ENCODE measurements at places on chromosomes 1 and 21. TPM values are rescaled to one million over a fixed set of nuclear protein-coding genes. Genes with fewer than 3 reads are reported as not detected.
A peak's percentile ranks its signal among the peaks of the same experiment; 100 is the strongest.

Gene OR6K3
- polyA plus RNA-seq, result not detected

DNA sequence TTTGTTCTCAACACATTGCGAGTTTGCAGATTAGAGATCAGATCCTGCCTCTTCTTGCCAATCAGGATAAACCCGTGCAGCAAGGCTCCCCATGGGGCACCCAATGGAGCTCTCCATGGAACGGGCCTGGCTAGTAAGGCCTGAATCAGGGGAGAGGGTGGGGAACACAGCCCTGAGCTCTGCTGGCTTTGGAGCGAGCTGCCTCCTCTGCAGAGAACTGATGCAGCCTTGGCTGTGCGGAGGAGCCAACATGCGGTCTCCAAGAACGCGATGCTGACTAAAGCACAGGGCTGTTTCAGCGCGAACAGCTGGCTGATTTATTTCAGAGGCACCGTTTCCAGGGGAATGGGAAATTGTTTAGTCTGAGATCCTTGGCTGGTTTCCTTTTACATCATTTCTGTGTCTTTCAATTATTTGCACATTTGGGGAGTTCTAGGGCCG lies 139.7 kb downstream of the TSEN15 start:
- peak; percentile 84 for DNase-seq

DNA sequence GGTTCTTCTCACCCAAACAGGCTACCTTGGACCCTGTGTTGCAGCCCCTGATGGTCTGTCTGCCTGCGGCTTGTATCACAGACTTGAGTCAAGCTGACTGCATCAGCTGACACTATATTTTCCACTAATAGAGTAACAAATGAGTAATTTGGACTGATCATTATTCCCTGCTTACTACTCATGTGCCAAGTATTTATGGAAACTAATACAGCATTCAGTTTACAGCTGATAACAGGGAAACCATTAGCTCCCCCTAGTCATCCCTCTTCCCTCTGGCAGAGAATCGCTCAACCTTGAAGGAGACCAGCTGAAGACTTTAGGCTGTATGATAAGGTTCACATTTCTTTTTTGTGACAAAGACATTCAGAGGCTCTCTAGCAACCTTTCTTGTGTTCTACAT lies 116.6 kb upstream of the SYT6 start:
- DNase-seq, result no peak

Gene CLCA4
- polyA plus RNA-seq, result not detected

GRCh38 chr1:99062192-99062591 lies 57.5 kb upstream of the PLPPR5 start:
- DNase-seq, result no peak

Gene GPR37L1
- not detected for polyA plus RNA-seq

Gene PIK3R3
- 9.7 TPM for polyA plus RNA-seq

- DNase-seq, result peak; percentile 81
These were observed 33.4 kb upstream of the XPR1 start for GRCh38 chr1:180598333-180598974.

GRCh38 chr21:28444557-28444956 lies 548.1 kb downstream of the LTN1 start:
- no peak for DNase-seq

- DNase-seq, result no peak
These were observed 17.0 kb downstream of the MX2 start for GRCh38 chr21:41378849-41379248.

Gene SLC1A7
- 1.0 TPM for polyA plus RNA-seq

GRCh38 chr1:119554183-119554582 lies 47.2 kb downstream of the HSD3B1 start:
- DNase-seq, result no peak

GRCh38 chr1:228317891-228318810 lies 88.5 kb downstream of the TRIM11 start:
- no peak for DNase-seq

Gene GPA33
- not detected for polyA plus RNA-seq

- no peak for DNase-seq
These were observed 11.9 kb downstream of the LGALS8 start for GRCh38 chr1:236535662-236536161.

DNA sequence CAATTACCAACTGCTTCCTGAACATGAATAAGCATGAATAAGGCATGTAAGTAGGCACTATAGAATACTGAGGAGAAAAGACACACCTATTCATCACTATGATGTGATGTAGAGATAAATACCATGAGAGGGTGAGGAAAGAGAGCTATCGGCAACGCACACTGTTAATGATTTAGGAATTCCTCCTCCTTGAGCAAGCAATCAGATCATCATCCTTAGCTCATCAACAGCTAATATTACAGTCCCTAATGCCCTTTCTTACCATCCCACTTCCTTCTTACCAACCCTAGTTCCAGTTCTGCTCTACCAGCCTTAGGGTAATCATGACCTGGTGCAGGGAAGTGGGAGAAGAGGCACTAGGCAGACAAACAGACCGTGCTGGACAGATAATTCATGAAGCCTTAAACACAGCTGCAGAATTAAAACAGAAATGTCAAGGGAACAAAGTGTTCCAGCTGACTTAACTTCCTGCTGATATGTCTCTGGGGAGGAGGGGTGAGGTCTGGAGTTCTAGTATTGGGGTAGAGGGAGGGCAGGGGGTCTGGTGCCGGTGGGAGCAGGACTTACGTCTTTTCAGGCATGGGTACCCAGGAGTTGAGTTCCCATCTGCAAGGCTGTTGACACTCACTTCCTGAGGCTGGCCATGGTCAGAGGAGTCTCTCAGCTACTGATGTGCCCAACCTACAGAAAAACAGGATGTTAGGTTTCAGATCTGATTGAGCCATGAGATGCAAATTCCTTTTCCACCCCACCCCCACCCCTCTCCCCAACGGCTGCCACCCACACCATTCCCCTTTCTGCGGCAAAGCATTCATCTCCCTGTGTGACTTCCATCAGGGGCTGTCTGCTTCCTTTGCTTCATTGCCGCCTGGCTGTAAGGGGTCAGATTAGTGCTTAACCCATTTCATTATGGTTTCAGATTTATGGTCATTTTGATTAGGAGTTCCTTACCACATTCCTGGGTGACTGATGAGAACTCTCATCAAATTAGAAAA lies 12.6 kb upstream of the RCSD1 start:
- DNase-seq, result peak; percentile 76

GRCh38 chr1:152983743-152984142 lies at the start of gene SPRR1A:
TSS of gene SPRR1A (plus strand) at chr1:152984081. CDS start at chr1:152985231, 1,150 bp downstream.
- DNase-seq, result no peak

GRCh38 chr1:153248176-153248879 lies 11.2 kb upstream of the LORICRIN start:
- no peak for DNase-seq

DNA sequence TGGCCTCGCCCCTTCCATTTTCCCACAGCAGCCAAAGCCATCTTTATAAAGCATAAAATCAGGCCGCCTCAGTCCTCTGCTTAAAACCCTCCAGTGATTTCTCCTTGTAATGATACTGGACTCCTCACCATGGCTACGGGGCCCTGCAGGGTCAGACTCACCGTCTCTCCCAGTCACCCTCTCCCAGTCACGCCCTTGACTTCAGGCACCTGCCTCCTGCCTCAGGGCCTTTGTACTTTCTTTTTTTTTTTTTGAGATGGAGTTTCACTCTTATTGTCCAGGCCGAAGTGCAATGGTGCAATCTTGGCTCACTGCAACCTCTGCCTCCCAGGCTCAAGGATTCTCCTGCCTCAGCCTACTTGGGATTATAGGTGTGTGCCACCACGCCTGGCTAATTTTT lies 47.8 kb downstream of the PIK3CD start:
- DNase-seq, result no peak

DNA sequence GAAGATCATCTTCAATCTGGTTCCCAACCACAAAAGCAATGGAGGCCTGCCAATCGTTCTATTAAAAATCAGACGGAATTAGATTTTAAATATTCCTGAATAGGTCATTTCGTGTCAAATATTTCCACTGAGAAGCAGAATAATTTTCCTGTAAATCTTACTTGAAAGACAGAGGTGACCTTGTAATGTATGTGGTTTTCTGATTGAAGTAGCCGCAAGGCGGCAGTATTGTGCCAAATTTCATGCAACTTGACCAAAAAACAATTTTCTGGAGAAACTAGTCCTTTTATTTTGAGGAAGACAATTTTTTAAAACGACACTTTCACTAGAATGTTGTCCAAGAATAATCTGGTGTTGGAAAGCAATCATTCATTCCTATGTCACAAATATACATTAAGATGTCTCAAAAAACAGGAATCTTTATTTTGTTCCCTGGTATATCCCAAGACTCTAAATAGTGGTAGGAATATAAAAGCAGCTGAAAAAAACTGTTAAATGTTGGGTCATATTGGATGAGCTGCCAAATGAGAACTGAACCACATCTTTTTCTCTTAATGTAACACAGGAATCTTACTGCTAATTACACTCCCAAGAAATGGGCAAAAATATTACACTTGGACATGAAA lies 33.6 kb downstream of the SPAG17 start:
- DNase-seq, result peak; percentile 67

DNA sequence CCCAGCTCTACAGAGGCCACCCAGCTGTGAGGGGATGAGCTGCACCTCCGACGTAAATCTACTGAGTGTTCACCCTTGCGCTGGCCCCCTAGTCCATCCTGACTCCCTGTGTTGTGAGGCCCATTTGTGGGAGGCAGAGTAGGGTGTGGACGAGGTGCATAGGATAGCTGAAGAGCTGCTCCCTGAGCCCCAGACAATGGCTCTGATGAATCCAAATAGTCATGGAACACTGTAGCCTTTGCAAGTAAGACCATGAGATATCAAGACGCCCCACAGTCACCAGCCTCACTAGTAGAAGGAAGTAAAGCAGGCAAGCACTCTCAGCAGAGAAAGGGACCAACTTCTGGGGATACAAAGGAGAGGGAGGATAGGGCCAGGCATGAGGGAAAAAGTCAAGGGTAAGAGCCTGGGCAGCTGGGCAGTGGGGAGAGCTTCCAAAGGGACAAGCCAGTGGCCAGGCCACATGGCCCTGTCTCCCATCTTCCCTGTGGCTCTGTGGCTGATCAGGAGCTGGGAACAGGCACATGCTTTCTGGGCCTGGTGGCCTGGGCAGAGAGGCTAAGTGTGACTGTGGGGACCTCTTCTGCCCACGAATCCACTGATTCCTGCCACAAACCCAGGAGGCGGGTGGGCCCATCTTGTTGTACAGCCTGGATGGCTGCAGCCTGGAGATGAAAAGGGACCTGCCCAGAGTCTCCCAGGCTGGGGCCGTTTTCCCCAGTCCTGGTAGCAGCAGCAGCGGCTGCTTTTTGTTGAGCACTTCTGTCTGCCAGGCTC lies 55.5 kb upstream of the EPS8L3 start:
- DNase-seq, result no peak

- peak; percentile 62 for DNase-seq
These were observed 89.0 kb upstream of the SERTAD4 start for GRCh38 chr1:210143465-210144062.

DNA sequence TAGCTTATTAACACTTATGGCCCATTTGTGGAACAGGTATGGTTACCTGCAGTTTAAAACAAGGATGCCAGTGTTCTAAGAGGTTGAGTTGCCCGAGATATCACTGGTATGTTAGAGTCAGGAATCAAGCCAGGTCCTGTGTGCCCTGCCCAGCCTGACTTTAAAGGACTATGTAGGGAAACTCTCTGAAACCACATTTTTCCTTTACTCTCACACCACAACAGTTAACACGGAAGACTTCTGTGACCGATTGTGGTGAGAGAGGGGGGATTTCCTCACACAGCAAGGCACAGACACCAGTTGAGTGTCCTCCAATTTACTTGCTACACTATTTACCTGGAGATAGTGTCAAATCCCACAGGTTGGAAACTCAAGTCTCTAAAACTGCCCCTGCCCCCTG lies 47.8 kb downstream of the UCK2 start:
- DNase-seq, result no peak

GRCh38 chr1:70977575-70977974 lies 70.0 kb downstream of the PTGER3 start:
- DNase-seq, result no peak

DNA sequence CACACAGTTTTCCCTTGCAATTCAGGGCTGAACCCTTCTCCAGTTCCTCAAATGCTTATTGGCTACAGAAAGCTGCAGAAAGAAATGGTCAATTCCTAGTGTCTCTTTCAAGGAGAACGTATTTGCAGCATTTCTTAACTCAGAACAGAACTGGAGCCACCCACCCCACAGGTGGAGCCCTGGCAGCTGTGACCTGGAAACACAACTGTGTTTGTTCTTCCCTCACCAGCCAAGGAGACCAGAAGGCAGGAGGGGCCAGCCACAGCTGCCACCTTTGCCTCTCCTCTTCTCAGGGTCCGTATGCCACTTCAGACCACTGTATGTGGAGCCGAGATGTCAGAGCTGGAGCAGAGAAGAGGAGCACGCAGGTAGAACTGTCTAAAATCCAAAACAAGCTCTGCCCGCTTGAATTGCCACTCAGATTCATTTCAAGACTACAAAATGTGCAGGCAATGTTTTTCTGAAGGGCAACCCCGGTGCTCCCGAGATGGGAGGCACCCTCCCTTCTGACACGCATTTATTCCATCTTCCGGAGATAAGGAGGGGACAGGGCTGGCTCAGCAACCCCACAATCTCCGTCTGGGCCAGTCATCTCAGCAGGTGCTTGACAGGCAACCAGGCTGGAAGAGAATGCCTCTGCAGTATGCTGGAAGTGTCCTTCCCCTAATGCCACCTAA lies 16.7 kb downstream of the CD247 start:
- DNase-seq, result no peak

GRCh38 chr21:42922918-42923317 lies 2.5 kb downstream of the ERVH48-1 start:
- DNase-seq, result no peak

- DNase-seq, result no peak
These were observed 57.5 kb upstream of the IFFO2 start for GRCh38 chr1:19013826-19014548.

DNA sequence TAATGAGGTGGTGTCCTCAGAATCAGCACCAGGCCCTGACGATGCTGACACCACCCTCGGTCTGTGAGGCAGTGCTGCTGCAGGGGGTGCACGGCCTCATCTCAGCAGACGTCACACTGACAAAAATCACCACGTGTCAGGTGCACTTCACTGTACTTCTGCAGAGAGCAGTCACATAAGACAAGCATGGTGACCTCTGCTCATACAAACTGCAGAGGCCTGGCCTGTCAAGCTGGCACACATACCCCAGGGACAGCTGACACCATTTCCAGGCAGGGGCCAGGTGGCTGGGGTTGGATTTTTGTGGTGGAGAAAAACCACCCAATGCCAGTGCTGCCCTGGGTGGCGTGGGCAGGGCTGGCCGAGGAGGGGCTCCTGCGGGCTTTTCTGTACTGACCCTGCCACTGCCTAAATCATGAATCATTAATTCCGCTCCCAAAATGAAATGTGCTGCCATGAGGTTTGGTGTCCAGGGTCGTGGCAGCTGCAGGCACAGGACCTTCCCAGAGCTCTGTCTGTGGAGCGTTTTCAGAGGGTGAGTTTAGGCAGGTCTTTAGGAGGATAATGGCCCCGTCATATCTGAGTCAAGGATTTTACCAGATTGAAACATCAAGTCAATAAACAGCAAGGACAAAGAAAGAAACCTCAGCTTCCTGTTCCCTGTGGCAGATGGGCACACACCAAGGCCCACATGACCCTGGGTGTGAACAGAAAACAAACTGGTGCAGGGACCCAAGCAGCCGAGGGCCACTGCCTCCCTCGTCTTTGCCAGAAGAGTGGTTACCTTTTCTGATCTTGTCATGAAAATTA lies 33.4 kb upstream of the GPR153 start:
- DNase-seq, result no peak

- peak; percentile 60 for DNase-seq
These were observed 1.5 kb downstream of the ENTREP3 start for GRCh38 chr1:155253797-155254196.

Measured in kidney (tissue), 22 donors.